H54 (cell line): ENCODE measurements at places on chromosomes 3 and 15.

- no peak for DNase-seq
Observed at GRCh38 chr15:93823971-93824913, 407.1 kb upstream of the MCTP2 start.

DNA sequence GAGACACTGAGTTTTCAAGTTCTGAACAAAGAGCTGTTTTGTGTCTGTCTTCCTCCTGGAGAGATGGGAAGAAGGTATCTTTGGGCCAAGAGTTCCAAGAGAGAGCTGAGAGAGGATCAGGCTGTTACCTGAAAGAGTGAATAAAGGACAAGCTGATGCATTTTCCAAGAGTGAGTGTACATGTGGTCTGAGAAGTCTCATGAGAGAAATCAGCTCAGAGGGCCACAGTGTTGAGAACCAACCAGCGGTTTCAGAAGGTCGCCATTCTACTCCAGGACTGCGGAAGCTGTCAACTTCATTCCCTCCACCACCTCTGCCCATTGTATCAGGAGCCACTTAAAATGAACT, 42.7 kb upstream of the PPP2R3A start:
- no peak for DNase-seq

DNA sequence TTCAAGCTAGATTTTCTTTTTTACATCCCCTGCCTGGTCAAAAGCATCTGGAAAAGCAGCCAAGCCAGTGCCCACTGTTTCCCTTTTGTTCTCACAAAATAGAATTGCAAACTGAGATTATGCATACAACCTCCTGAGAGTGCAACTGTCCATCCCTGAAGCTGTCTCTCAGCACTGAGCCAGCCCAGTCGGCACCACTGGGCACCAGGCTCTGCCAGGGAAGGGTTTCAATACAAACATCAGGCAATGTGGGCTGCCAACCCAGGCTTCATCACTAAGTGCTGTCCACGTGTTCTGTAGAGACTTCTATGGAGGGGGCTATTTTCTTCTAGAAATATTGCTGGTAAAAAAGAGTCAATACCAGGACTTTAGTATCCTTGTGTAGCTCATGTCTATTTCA, 356.3 kb upstream of the TBL1XR1 start:
- no peak for DNase-seq

DNA sequence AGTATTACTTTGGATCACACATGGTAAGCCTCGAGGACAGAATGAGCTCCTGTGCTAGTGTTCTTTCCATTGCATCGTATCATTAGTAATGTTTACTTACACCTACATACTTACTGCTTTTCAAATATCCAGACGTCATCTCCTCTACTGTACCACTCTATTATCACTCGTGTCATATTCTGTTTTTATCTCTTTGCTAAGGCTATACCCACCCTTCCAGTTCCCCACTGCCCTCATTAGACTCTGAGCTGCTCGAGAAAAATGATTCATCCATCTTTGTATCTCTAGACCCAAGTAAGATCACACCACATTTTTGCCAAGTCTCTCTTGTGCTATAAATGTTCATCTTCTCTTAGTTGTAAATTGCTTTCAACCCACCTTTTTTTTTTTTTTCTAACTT, 245.7 kb downstream of the TIGIT start:
- DNase-seq, result no peak

DNA sequence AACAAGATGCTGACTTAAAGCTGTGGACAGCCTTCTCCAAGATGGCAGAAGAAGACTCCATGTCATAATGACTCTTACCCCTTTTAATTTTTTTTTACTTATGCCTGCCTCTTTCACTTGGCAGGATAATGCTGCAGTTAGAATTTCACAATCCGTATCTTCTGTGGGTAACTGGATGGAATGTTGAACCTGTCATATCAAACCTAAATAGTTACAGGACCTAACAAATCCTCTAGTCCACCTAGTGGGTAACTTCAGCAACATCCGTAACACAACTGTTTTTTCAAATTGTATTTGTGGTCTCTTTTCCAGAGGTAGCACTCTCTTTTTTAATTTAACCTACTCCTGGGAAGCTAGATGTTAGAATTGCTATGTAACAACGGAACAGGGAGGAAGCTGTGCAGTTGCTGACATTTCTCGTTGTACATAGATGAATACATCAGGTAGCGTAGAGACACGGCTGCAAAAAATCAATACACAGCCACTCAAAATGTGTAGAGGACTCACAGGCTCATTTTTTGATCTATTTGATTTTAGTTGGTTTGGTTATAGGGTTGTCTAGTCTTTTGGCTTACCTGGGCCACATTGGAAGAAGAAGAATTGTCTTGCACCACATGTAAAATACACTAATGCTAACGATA, 43.9 kb upstream of the TRPM1 start:
- DNase-seq, result no peak

GRCh38 chr3:169272532-169272931, 391.0 kb downstream of the MECOM start:
- DNase-seq, result no peak

DNA sequence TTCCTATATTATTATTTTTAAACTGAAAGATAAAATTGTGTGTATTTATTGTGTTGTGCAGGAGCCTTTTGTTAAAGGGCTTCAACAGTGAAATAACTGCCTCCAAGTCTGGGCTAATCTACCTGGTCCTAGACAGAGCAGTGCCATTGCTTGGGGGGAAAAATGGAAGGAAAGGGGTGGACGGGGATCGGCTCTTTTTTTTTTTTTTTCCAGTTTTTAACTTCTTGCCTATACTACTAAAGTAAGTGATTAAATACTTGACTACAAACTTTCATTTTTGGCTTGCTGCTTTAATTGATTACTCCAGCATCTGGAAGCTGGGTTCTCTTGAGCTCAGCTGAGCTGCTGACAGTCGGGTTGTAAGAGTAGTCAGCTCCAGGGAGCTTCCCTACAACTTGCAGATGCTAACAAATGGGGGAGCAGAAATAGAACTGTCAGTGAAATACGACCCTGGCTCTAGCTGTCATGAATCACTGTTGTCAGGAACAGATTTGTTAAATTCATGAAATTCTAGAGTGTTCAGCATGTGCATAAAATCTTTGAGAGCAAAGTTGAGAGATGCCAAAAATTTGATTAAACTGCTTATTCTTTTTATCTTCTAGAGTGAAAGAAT, 276.7 kb downstream of the ROBO1 start:
- DNase-seq, result no peak

DNA sequence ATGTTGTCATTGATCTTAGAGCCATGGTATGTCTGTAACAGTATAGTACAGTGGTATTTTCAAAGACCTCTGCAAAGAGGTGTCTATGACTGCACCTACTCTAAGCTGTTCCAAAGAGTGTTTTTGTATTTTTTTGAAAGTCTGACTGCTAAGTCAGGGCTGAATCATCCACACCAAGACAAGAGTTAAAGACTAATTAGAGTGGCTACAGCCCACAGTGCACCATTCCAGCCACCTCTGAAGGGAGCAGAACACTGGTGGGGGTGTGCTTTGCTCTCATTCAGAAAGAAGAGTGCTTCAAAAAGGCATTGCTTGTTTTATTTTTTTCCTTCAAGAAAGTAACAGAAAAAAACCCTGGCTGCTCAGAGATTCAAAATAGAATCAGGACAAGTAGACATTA, 301.4 kb downstream of the GABRG3 start:
- no peak for DNase-seq

DNA sequence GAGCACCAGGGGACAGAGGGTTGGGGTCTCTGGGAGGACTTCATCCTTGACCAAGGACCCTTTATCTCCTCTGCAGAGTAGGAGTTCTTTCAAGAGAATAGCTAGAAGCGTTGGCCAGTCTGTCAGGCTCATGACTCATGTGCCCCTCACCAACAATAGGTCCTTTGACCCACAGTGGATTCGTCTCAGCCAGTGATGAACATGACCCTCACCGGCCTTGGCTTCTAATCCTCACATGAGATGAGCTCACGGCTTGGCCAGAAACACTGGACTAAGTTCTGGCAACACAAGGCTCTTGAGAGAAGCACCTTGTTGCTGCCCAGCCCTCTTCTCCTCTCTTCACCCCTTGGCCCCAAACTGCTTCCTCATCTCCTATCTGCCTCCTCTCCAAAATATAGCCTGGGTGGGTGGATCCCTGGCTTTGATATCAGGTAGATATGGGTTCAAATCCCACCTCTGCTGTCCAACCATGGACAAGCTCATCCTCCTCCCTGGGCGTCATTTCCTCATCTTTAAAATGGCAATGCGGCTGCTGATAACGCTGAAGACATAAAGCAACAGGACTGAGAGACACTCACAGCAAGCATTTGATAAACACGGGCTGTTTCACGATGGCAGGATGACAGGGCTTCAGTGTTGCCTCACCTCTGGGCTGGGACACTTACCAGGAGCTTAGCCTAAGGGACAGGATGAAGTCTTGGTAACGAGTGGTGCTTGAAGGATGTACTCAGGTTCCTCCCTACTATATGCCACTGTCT, 446.7 kb upstream of the PROK2 start:
- no peak for DNase-seq

DNA sequence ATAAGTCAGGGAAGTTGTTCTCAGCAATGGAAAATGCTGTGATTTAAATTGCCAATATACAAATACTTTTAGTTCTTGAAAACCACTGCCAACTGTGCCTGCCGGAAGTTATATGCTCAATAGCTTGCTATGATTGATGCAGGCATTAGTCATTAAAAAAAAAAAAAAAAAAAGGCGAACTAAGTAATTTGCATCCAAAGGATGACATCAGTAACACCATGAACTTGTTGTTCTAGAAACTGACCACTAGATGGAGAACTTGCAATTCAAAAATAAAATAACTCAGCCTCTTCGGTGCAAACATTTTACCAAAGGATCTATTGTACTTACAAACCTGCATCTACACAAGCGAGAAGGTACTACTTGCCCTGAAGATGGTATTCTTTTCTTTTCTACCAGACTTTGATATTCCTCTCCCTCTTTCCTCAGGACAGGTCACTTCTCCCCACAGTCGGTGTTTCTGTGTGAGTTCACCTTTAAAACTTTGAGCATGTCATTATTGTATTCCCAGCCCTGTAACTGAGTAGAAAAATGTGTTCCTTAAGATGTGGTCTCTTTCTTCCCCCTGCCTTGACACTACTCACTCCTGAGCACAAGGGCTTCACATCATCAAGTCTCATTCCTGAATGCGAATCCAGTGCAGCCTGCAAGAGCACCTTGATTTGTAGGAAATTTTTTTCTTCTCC, 115.0 kb upstream of the VEPH1 start:
- peak; percentile 27 for DNase-seq

DNA sequence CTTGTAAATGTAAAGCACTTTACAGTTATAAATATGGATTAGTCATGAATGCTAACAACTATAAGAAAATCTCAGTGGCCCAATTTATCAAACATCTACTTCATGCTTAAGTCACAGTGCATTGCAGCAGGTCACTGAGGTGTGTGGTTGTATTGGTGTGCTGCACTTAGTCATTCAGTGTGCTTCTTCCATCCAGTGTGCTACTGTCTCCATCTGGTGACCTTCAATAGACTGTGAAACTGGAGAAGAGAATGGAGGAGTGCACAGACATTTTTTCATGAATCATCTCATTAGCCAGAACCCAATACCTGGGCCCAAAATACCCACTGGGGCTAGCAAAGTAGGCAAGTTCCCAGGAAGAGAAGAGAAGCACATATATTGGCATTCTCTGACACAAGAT, 199.6 kb downstream of the SHOX2 start:
- no peak for DNase-seq

DNA sequence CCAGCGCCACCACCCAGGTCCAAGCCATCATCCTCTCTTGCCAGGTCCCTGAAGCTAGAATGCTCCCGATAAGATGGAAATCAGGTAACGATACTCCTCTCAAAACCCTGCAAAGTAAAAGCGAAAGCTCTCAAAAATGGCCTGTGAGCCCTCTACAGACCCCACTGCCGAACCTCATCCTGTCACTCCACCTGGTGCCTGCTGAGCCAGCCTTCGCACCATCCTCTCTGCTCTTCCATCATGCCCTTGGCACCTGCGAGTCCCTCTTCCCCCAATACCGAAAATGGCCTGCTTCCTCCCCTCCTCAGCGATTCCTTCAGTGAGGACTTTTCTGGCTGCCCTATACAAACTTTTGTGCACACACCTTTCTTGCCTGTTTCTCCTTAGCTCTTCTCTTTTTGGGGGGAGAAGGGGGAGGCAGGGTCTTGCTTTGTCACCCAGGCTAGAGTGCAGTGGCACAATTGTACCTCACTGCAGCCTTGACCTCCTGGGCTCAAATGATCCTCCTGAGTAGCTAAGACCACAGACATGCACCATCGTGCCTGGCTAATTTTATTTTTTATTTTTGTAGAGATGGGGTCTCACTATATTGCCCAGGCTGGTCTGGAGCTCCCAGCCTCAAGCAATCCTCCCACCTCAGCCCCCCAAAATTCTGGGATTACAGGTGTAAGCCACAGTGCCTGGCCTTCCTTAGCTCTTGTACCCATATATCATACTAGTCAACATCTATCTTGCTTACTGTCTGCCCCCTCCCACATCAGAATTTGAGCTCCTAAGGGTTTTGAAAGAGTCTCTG, 3.0 kb downstream of the IDH2 start:
- no peak for DNase-seq

GRCh38 chr3:177538750-177539730, 341.8 kb upstream of the TBL1XR1 start:
- no peak for DNase-seq

GRCh38 chr3:190692256-190692655, 170.2 kb downstream of the GMNC start:
- no peak for DNase-seq

DNA sequence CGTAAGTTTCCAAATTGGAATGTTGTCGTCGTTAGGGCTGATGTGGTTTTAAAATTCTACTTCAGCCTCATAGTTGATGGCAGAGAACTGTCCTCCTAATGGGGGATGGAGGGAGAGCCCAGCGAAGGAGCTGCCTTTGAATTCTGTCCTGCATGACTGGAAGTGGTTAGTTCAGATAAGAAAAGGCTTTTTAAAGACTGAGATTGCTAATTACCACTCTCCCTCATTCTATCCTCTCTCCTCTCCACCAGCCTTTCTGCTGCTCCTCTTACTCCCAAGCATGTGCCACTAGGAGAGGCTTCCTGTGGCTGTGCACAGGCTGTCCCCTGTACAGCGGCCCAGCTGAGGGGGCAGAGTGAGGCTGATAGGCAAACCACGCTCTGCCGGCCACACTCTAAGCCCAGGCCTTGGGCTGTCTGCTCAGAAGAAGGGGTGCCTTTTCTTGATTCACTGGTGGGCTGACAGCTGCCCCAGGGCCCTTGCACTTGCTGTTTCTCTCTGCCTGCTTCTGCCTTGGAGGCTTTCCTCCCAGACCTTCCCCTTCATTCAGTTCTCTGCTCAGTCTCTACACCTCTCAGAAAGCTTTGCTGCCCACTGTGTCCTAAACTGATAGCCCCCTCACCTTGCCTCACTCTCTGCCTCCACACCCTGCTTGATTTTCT, 8.7 kb upstream of the PAQR9 start:
- no peak for DNase-seq

DNA sequence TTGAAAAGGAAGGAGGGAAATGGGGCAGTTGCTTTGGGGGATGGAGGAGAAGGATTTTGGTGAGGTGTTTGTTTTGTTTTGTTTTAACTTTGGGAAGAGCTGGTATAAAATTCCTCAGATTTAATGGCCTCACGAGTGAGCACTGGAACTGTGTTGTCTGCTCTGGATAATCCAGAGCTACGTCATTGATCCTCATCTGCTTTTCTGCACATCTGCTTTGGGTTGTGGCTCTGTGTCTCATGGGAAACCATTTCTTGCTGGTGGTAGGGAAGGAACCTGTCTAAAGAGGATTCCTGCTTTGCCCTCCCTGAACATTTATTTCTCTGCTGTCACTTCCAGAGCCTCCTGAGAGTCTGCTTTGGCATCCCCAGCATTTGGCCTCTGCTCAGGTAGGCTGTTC, 3.1 kb downstream of the SNRK start:
- DNase-seq, result no peak
